ENCODE measurements at places on chromosomes 7 and 10.

GRCh38 chr7:34895202-34895601, 142.1 kb downstream of the DPY19L1 start:
- DNase-seq: no peak

DNA sequence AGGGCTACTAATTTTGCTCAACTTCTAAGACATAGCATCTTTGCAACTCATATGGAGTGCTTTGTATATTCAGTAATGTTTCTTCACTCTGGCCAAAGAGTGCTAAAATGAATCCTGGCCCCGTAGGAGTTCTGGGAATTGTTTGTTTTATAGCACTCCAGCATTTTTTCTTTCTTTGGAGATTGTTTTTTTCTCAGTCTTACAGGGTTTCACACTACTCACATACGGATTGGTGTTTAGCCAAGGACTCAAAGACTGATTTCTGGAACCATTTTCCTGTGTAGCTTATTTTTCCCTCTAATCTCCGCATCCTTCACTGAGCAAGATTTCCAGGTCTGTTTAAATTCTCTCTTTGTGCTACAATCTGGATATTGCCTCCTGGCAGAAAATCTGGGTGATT, 6.4 kb downstream of the TAS2R41 start:
- no peak for DNase-seq

- DNase-seq: no peak
Measured at GRCh38 chr10:13470270-13470669, 58.5 kb downstream of the BEND7 start.

- DNase-seq: no peak
Measured at GRCh38 chr10:79106256-79107050, 37.7 kb downstream of the ZMIZ1 start.

- DNase-seq: peak; percentile 100
Measured at GRCh38 chr10:77350711-77351119, 286.9 kb downstream of the KCNMA1 start.

GRCh38 chr10:122521011-122521410, 39.5 kb upstream of the DMBT1 start:
- DNase-seq: no peak

DNA sequence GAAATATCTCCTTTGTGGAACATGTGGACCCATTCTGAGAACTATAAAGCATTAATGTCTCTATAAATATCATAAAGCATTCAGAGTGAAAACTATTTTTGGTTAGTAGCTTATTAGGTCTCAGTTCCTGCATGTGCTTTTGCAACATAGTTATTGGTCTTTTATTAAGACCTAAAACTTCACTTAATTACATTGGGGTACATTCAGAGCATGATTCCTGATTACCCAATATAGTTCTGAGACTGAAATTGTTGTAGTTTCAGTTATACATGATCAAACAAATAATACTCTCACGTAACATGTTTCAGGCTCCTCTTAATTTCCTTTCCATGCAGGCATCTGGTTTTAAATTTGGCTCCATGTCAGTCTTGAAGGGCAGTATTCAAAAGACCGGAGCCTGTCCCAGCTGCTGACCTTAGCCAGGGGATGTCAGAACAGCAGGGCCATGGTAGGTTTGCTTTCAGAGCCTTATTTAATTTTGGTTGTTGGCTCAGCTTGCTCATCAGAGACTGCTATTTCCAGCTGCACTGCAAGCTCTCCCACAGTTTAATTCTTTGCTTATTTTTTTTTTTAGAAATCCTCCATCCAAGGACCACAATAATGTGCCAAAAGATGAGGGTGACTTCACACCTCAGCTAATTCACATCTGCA, 447.8 kb upstream of the FZD8 start:
- no peak for DNase-seq

DNA sequence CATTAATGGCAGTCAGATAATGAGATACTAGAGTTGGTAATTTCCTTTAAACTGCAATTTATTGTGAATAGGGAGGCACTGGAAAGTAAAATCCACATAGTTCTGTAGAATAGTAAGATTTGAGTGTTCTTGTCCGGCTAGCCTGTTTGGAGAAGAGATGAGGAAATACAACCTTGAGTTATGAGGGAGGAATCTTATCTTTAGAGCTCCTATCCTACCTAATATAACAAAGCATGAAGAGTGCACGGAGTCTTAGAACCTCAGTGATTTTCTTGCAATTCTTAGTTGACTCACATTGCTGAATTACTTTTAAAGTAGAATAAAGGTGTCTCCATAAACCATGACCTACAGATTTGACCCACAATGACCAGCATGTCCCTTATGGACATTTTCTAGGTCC, 73.4 kb downstream of the ATAD1 start:
- DNase-seq: no peak

DNA sequence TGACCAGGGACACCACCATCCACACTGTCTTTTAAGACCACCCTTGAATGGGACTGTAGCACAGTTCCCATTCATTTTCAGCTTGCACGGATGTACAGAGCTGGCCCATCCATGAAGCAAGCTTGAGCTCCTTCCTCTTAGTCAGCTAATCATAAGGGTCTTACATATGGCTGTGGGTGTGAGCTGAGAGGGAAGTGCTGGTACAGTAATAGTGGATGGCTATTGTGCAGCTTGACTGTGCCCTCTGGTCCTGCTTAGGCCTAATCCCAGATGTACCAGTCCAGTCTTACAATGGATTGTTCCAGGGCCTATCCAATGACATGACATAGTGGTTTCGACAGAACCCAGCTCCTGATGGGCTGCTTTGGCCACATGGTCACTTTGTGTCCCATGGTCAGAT, 96.9 kb upstream of the ZNF438 start:
- no peak for DNase-seq

GRCh38 chr7:51369746-51370145, 53.1 kb upstream of the COBL start:
- no peak for DNase-seq

- DNase-seq: no peak
Measured at GRCh38 chr10:58322072-58322834, 12.6 kb upstream of the UBE2D1 start.

DNA sequence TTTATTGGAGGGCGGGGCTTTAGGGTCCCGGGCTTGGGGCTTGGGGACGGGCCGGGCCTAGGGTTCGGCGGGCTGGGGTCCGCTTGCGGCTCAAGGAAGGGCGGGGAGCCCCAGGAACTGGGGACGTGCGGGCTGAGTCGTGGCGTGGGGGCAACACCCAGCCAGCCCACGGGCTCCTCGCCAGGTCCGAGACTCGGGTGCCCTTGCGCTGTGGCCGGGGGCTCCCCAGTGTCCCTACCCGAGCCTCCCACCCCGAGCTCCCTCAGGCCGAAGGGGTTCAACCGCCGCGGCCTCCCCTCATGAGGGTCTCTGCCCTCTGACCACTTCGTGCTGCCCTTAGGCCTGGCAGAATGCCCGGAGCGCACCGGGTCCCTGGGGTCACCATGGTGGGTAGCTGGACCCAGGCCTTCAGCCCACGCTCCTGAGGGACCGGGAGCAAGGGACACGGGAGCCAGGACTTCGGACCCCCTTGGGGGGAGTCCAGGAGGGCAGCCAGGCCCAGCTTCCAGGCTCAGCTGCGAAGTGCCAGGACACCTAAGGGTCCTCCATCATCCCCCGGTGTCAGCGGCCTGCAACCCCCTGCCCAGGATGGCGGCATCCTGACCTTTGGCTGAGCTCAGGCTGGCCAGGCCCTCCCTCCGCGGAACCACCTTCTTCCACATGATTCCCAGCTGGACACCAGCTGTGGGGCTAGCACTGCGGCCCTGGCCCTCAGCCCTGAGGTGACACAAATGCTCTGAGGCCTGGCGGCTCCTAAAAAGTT, 524 bp upstream of the FUOM start:
- no peak for DNase-seq

DNA sequence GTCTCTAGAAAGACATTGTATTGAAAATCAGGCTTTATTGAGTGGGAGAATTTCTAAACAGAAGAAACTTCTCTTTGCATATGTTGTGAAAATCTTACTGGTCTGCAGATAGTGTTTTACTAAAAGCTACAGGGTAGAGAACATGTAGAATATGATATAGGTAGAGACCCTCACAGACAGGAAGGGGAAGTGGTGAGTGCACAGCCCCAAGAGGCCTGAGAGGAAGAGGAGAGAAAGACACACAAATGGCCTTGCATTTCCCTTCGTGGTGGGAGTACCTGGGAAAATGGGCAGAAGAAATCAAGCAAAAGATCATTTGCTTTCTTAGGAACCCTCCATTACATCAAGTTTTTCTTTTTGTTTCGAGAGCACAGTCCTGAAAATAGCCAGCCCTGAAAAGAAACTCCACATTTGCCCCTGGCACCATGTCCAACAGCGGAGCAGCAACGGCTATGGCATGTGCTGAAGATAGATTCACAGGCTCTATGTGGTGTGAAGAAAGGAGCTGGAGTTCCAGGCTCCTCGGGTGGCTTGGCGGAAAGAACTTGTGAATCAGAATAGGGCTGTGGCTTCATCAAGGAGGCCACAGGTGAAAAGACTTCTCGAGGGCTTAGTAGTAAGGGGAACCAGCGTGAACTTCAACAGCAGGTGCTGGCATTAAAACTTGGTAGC, 143.5 kb downstream of the CALCR start:
- DNase-seq: no peak

DNA sequence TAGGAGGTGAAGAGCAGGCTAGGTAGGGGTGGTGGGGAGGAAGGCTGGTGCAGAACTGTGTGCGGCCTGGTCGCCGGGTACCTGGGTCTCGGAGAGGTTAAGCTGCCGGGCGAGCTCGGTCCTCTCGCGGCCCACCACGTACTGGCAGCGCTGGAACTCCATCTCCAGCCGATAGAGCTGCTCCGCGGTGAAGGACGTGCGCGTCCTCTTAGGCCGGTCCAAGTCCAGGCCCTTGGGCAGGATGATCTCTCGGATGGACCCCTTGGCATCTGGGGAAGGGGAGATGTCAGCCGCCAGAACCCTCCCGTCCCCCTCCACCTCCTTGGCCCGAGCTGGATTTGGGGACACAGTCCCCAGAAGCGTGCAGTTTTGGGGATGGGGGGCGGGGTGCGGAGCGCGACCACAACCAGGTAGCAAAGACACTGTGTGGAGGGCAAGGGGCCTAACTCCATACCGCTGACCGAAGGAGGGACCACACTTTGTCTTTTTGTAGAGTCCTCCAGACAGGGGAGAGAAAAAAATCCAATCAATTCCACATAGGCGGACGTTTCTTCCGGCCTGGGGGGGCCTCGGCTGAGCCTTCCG, 1.6 kb downstream of the VAX1 start:
- no peak for DNase-seq

- no peak for DNase-seq
Measured at GRCh38 chr7:95585426-95585789, 10.9 kb downstream of the PDK4 start.

DNA sequence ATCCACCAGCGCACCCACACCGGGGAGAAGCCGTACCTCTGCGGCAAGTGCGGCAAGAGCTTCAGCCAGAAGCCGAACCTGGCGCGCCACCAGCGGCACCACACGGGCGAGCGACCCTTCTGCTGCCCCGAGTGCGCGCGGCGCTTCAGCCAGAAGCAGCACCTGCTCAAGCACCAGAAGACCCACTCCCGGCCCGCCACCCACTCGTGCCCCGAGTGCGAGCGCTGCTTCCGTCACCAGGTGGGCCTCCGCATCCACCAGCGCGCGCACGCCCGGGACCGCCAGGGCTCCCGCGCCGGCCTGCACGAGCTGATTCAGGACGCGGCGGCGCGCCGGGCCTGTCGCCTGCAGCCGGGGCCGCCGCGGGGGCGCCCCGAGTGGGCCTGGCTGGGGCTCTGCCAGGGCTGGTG, 17.7 kb downstream of the ZNF775 start:
- no peak for DNase-seq

GRCh38 chr10:27388761-27389399, 115.2 kb upstream of the RAB18 start:
- peak; percentile 42 for DNase-seq

- no peak for DNase-seq
Measured at GRCh38 chr7:134469622-134470021, 10.7 kb upstream of the AKR1B1 start.

GRCh38 chr10:8396675-8397074, 342.2 kb downstream of the GATA3 start:
- DNase-seq: peak; percentile 83

- DNase-seq: peak; percentile 23
Measured at GRCh38 chr7:113698556-113699220, 220.1 kb downstream of the PPP1R3A start.

- no peak for DNase-seq
Measured at GRCh38 chr7:122306320-122307227, 2.0 kb upstream of the FEZF1 start.

GRCh38 chr10:60541451-60541850, 151.8 kb upstream of the ANK3 start:
- DNase-seq: no peak

DNA sequence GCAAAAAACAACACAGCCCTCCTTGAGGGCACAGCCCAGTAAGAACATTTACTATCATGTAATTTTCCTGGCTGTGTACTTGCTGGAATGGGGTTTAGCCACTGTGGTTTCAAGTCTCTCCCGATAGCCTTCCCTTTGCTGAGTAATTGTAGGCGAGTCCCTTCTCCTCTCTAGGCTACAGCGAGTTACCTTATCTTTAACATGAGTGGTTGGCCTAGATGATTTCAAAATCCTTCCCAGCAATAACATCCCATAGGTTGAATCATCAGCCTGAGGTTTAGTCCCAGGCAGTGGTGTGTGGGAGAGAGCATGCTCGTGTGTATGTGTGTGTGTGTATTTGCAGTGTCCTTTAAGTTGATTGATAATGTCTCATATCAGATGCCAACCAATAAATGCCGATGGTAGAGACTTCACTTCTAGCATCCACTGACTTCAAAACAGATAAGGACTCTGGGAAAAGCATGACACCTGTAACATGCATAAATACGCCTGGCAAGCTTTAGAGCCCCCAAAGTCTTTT, 142.9 kb upstream of the ZMIZ1 start:
- DNase-seq: peak; percentile 96

DNA sequence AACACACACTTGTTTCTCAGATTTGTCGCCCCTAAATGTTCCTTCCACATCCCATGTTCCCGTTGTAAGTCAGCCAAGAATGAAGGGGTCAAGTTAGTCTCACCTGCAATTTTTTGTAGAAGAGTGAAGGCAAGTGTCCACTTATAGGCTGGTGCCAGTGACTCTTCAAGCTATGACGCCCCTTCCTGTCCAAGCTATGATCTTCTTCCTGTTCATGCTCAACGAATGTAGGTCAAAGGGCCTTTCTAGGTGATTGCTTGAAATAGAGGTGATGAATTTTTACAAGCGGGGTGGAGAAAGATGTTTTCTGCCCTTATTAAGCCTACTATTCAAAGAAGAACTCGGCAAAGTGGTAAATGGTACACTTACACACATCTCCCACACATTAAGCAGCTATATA, 41.0 kb downstream of the CDK1 start:
- no peak for DNase-seq

GRCh38 chr10:21954132-21954531, 49.4 kb downstream of the DNAJC1 start:
- no peak for DNase-seq

GRCh38 chr10:15824498-15824897, 35.8 kb downstream of the MINDY3 start:
- DNase-seq: peak; percentile 24

- DNase-seq: no peak
Measured at GRCh38 chr7:80731281-80731680, 92.8 kb downstream of the CD36 start.
